ENCODE measurements at places on chromosomes 5 and 9.

GRCh38 chr5:143030349-143030748 lies 260.2 kb downstream of the ARHGAP26 start:
- no peak for DNase-seq

DNA sequence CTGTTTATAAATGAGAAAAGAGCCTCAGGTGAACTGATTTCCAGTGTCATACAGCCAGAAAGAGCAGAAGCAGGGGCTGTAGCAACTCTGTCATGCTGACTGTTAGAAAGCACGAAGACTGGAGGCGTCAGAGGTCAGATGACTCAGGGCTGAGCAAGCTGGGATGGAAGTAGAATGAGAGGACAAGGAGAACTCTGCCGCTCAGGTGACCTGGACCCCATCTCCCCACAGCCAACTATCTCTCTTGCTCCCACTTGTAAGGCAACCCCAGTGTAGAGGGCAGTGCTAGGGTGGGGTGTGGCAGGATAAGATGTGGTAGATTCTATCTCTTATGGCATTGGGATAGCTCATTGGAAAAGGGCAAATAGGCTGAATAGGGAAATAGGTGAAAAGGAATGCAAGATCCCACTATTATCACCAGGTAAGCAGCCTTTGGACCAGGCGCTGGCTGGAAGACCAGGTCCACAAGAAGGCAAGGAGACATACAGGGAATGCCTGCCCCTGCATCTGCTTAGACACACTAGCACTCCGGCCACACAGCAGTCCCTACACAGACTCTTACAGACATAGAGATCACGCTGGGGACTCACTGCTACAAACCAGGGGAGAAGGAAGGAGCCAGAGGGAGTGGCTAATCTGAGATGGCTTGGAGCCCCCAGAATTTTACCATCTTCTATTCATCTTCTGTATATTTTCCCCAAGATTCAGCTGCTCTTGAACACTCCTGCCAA lies 21.2 kb upstream of the LOX start:
- DNase-seq, result peak; percentile 61

DNA sequence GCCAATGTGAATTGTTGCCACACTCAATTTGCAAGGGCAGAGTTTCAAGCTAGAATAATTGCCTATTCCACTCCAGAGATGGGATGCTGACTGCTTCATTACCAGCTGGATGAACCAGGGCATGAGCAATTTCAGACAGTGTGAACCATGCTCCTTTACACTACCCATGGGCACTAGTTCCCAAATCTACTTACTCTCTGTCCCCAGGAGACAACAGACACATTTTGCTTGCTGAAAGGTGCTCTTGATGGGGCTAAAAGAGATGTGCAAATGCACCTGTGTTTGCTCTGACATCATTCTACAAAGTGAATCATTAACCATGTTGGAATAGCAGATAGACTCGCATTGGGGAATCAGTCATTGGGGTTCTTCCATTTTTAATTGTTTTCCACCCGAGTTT lies 522.3 kb upstream of the NUDT12 start:
- DNase-seq, result no peak

DNA sequence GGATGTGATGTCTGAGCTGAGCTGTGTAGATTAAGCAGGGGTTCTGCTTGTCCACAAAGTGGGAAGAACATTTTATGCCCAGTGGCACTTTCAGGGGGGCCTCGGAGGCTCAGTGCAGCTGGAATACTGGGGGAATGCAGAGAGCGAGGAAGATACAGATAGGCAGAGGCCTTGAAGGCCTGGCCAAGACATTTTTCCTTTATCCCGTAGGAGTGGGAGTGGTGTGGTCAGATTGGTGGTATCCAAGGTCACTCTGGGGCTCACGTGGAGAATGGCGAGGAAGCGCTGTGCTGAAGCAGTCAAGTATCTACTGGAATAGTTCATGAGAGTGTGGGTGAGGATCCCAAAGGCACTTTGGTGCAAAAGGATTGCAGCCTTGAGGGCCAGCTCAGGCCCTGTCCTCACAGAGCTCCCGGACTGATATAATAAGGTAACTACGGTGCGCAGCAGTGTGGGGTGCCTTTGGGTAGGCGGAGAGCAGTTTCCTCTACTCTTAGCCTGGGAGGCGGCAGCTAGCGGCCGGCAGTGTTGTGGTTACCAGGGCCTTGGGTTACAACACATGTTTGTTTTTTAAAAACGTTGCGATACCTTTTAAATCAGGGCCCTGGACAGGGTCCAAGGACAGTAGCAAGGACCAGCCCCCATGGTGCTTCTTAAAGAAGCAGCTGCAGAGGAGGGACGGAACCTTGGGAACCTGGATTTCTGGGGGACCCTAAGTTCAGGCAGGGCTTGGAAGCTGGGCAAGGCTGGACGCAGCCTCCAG lies 10.8 kb upstream of the CCDC69 start:
- DNase-seq, result no peak

DNA sequence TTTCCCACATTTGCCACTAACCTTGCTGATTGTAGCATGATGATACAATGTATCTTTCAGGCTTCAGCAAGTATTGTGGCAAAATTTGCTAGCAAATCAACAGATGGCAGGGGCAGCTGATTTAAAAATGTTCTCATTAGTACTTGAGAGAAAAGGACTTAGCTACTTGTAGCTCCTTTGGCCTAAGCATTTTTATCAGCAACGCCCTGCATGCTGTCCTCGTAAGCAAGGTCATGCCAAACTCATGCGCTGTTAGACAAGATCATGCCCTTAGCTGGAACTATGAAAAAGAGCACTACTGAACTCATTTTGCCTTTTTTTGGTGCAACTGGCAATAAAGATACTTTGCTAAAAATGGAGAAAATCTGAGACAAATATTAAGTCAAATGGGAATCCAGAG lies 197.1 kb downstream of the ICE1 start:
- DNase-seq, result no peak

GRCh38 chr5:90287036-90287435 lies 122.5 kb downstream of the CETN3 start:
- DNase-seq, result no peak

- DNase-seq, result no peak
Observed at GRCh38 chr5:174667526-174667925, 56.9 kb upstream of the MSX2 start.

DNA sequence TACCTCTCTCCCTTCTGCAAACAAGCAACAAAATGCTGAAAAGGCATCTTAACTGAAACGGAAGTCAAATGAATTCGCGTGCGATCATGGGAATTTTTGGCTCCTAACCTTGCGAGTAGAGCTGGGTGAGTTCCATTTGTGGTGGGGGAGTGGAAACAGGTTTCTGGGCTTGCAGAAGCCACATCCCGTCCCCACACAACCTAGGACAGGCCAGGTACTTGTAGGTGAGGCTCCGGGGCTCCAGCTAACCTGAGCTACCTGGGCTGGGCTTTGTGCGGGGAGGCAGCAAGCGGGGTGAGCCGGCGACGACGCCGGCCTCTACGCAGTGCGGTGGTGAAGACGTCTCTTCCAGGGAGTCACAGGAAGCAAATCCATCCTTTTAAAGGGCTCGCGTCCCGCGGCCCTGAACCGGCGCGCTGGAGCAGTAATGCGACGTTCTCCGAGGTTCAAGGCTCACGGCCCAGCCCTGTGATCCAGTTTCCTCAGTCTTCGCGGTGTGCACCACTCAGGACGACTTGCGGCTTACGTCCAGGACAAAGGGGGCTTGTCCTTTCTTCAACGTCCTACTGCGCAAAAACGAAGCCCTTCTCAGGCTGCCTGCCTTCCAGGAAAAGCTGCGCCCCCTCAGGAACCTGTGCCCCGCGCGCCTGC lies 567 bp upstream of the SPIN1 start:
- DNase-seq, result peak; percentile 71

DNA sequence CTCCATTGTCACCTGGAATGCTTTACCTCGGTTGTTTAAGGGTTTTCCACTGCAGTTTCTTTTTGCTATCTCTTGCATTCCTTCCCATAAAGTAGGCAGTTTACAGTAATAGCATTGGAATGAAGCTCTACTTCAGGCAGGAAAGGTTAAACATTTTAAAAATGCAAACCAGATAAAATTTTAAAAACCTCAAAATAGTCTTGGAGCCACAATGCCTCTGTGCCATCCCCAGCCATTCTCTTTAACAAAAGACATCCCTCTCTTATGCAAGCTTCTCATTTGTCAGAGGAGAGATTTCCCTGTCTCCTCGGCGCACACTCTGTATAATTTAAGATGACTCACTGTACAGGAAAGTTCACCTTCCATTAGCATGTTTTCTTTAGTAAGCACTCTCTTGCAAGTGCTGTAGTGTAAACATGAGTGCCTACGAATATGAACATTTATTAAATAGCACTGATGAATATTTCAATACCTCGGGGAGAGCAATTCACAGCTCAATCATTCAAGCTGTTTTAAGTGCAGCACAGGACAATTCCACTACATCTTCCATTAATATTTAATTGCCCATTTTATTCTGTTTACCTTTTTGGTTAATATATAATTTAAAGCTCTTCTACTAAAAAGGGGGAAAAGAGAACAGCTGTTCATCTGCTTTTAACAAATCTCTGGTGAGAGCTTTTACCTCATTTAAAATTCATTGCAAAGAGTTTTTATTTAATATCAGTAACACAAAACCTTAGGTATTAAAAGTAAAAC lies 343.6 kb downstream of the SPATA31D1 start:
- peak; percentile 68 for DNase-seq

DNA sequence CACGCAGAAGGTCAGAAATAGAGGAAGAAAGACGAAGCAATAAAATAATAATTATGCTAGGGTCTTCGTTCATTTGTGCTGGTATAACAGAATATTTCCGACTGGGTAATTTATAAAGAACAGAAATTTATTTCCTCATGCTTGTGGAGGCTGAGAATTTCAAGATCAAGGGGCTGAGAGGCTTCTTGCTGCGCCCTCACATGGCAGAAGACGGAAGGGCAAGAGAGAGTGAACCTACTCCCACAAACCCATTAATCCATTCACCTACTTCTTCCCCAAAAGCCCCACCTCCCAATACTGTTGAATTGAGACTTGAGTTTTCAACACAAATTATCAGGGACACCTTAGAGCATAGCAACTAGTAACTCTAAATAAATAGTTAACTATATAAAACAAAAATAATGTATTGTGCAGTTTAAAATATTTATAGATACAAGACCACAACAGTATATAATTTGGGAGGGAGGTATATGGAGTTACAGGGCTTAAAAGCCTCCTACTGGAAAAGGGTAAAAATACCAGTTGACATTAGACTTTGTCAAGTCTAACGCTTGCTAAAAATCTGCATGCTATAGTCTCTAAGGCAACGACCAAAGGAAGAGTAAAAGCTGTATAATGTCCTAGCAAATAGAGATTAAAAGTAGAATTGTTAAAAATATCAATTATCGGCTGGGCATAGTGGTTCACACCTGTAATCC lies 40.3 kb upstream of the NAA35 start:
- DNase-seq, result peak; percentile 50

DNA sequence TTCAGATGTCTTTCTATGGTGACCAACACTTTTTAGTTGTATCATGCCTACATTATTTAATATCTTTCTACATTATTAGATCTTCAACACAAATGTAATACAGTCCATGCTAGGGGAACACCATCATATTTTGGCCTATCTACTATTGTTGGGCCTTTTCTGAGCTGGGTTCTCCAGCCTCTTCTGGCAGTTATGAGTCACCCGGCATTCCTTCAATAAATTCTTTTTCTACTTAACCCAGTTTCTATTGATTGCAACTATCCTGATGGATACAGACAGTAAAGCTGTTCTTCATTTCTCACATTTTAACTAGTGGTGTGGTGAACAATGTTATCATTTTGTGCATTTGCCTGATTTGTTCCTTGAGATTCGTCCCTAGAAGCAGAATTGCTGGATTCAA lies 529.3 kb downstream of the BNC2 start:
- DNase-seq, result peak; percentile 67

GRCh38 chr5:159504106-159504856 lies 174.0 kb upstream of the IL12B start:
- DNase-seq, result peak; percentile 20

DNA sequence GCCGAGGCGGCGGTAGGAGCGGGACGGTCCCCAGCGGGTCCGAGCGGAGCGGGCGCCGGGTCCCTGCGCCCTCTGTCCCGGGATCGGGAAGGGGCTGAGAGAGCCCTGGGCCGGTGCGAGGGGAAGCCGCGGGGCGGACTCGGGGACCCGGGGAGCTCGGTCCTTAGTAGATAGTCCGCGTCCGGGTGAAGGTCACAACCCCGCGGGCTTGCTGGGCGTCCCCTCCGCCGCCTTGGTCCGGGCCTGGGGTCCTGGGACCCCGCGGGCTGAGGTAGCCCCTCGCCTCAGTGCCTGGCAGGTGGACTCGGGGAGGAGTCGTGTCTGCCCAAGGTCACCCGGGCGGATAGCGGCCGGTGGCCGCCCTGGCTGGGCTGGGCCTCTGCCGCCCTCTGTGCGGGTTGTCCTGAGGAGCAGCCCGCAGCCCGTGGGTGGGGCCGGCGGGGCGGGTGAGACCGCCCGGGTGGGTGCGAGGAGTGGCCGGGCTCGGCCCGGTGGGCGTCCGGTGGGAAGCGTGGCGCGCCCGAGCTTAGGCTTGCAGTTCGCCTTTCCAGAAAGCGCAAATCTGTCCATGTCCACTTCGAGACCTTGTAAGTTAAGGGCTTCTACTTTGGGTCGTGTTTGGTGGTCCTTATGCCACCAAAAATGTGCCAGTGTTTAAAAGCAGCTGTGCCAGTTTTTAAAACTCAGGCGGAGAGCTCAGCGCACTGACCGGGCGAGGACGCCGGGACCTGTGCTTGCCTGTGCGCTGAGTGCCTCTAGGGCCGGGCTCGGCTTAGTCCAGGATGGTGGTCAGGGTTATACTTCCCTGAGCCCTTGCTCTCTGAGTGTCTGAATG lies 554 bp downstream of the SDHA start:
- peak; percentile 42 for DNase-seq

GRCh38 chr5:107425541-107426031 lies 245.2 kb downstream of the EFNA5 start:
- DNase-seq, result peak; percentile 65

GRCh38 chr5:139197710-139198669 lies at the start of gene SIL1:
TSS of gene SIL1 (minus strand) at chr5:139198368. CDS start at chr5:139127843, 70,525 bp downstream.
- DNase-seq, result peak; percentile 99

GRCh38 chr5:72410688-72411295 lies 90.6 kb downstream of the PTCD2 start:
- no peak for DNase-seq

GRCh38 chr9:114864471-114864870 lies 58.6 kb upstream of the TNFSF15 start:
- no peak for DNase-seq

DNA sequence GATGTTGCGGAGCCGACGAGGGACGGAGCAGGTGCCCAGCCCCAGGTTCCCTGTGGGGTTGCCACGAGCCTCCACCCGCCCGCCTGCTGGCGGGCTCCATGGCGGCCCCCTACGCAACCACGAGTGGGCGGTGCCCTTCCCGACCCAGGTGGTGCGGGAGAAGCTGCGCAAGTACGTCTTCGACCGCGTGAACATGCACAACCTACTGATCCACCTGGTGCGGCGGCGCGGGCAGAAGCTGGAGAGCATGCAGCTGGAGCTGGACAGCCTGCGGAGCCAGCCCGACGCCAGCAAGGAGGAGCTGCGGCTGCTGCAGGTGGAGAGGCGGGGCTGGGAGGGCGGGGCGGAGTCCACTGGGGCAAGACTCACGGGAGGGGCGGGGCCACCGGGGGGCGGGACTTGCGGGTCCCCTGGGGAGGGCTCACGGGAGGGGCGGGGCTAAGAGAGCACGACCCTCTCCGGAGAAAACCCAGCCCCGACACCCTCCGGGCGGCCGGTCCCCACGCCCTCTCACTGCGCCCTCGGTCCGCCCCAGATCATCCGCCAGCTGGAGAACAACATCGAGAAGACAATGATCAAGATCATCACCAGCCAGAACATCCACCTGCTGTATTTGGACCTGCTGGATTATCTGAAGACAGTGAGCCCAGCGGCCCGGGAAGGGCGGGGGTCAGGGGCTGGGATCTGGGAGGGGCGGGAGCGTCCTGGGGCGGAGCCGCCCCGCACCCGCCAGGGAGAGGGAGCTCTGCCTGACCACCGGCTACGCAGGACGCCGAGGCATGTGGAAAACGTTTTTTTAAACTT lies 3.9 kb downstream of the CCDC183 start:
- DNase-seq, result peak; percentile 74

- no peak for DNase-seq
Observed at GRCh38 chr9:84517026-84517425, 152.5 kb upstream of the NTRK2 start.

Measured in GM03348 (cell line).